ENCODE measurements at places on chromosomes 4 and X.

DNA sequence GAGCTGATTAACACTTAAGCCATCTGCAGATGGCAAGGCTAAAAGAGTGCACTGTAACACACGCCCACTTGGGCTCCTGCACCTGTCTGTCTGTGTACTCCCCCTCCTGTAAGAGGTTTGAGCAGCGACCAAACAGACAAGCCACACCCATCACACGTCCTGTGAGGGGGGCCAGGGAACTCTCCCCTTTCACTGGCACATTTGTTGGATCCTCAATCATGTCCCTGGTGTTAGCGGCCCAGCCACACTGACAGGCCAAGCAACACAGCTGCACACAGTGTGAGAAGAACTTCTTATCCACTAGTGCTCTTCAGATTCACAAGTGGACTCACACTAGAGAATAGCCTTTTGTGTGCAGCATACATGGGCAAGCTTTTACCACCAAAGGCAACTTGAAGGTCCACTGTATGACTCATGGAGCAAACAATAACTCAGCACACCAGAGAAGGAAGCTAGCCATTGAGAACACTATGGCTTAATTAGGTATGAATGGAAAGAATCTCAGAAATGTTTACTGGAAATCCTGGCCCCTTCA, 29.1 kb upstream of the UTP14A start:
- no peak for DNase-seq

DNA sequence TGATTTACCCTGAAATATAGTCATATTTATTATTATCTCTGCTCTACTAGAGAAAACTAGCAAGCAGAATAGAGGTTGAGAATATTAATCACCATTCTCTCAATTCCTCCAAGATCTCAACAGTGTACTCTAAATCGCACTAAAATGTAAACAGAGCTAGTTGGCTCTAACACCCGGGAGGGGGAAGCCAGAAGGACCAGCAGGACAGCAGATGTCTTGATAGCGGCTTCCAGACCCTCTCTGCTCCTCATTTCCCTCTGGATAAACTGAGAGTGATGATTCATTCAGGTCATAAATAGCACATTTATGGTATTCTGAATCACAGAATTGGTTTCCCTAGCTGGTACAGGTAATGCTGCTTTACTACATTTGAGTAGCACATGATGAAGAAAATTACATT, 82.5 kb downstream of the TBC1D9 start:
- DNase-seq: peak; percentile 56

DNA sequence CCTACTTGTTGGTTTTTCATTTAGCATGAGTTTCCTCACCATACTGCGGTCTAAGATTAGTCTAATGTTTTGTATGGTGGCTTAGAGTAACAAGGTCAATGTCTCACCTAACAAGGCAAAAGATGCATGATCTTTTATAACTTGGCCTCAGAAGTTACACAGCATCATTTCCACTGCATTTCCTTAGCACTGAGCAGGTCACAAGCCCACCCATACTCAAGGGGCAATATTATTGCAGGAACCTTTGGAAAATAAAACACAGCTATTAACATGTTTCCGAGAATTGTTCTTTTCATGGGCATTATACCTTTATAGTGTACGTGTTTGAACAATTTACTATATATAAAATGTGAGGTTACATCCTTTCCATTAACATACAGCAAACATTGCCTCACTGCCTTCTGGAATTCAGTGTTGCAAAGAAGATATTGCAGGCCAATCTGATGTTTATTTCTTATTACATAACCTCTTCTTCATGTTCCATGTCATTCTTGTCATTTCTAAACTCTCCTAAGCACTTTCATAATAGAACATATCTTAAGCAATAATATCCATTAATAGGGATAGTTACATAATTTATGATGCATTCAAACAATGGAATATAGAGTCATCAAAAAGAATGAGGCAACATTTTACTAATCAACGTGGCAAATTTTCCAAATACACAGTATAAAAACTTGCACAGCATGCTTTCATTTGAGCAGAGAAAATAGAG, 153.8 kb downstream of the AREG start:
- no peak for DNase-seq

DNA sequence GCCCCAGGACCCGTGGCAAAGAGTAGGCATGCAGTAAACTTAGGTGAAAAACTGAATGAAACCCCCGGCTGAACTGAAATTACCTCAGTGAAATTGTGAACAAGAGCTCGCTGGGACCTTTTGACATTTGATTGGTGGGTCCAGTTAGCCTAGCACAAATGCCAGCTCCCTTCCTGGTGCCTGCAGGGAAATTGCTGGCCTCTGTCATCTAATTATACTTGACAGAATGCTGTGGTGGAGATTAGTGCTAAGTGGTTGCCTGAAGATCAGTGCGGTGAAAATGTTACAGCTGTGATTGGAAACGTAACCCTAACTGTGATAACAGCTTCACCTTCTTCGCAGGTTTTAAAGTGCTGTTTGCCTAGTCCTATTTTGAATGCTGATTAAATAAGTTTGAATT, 43.0 kb downstream of the ADD1 start:
- DNase-seq: no peak

GRCh38 chr4:104519588-104519987, 24.9 kb upstream of the CXXC4 start:
- no peak for DNase-seq

DNA sequence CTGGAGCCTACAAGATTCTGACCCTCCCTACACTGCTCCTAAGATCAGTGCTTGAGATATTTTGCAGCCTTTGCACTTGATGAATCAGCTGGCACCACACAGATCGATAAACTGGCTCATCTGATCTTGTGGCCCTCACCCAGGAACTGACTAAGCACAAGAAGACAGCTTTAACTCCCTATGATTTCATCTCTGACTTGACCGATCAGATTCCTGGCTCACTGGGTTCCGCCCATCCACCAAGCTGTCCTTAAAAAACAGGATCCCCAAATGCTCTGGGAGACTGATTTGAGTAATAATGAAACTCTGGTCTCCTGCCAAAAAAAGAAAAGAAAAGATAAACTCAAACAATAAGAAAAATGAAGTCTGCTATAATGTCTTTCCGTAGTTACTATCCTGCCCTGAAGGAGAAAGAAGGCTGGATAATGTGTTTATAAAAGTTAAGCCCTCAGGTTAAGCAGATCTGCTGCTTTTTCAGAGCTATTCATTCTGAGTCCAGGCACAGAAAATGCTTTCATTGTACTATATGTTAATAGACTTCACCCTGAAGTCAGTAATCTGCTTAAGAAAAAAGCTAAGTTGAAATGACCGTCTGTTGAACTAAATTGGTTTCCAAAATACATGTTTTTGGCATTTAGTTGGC, 795.2 kb downstream of the TRIML1 start:
- DNase-seq: peak; percentile 51

- no peak for DNase-seq
Measured at GRCh38 chr4:8119877-8120276, 38.7 kb downstream of the ABLIM2 start.

DNA sequence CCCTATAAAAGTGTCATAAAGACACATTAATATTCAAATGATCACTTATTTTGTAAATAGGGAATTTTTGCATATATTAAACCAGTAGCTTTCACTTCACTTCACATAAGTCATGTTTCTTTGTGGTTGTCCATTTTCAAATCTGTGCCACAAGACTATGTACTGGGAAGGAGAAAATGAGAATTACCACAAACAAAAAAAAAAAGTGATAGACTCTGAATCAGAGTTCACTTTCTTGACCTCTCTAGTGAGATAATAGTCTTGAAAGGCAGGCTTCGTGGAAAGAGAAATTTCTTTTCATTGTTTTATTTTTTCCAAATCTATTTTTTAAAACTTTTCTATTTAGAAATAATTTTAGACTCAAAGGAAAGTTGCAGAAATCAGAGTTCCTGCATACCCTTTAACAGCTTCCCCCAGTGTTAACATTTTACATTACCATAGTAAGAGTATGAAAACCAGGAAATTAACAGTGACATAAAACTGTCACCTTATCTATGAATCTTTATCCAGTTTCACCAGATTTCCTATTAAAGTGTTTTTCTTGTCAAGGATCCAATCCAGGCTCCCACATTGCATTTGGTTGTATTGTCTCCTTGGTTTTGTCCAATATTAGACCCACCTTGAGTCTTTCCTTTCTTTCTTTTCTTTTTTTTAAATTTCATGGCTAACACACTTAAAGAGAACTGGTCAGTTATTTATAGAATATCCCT, 215.4 kb upstream of the PGRMC2 start:
- no peak for DNase-seq

DNA sequence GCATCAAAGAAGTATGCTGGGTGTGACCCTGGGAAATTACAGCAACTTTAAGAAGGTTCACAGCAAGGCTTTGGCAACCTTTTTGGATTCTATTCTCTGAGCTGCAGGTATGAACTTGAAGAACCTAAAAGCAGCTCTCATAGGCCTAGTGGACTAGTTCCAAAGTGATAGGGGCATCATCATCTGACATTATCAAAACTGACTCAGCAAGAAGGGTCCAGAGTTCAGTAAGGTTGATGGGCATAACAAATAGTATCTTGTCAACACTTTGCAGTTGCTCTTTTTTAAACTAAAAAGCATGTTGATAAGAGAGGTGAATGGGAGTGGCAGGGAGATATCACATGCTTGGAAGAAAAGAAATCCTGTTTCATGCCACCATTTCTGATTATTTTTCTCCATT, 249.3 kb downstream of the ZNF674 start:
- no peak for DNase-seq

DNA sequence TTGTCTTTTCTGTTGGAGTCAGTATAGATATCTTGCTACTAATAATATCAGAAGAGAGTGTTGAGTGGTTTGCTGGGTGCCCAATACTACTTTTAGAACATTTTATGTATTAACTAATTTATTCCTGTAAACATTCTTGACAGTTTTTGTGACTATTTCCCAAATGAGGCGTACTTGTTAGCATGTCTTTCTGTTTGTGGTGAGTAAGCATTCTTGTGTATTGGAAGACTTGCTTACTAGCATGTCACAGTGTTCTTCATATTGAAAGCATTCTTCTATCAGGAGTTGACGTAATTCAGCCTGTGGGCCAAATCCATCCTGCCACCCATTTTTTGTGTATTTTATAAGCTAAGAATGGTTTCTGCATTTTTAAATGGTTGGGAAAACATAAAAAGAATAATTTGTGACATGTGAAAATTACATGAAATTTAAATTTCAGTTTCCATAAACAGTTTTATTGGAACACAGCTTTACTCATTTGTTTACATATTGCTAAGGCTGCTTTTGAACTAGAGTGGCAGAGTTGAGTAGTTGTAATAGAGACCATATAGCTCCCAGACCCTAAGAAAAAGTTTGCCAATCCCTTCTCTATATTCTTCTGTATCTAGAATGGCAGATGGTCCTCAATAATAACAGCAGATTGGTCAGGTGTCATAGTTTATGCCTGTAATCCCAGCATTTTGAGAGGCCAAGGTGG, 20.4 kb downstream of the REPS2 start:
- DNase-seq: no peak

- no peak for DNase-seq
Measured at GRCh38 chr4:177405508-177405907, 36.7 kb downstream of the AGA start.

DNA sequence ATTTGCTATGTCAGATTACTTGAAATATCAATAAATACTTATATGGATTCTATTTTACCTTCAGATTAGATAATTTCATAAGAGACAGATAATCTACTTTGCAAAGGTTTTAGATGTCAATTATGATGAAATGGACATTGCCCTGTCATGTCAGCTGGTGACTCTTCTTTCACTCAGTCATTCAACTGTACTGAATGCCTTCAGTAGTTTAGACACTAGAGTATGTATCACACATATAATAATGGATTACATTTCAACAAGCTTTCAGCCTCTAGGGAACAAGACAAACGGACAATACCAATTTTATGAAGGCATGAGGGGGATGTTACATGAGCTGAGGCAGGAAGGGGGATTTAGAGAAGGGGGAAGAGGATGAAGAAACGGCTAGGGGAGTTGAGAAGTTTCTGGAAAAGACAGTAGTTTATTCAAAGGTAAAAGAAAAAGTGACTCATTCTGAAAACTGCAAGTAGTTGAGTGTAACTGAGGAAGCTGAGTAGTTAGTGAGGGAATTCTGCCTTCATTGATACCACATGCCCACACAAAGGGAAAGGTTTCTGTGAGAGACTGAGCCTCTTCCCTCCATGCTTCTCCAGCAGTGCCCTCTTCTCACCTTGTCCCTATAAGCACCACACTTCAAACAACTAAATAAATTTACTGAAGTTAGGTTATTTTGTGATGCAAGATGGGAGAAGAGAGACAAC, 25.7 kb downstream of the SLC9B2 start:
- no peak for DNase-seq

DNA sequence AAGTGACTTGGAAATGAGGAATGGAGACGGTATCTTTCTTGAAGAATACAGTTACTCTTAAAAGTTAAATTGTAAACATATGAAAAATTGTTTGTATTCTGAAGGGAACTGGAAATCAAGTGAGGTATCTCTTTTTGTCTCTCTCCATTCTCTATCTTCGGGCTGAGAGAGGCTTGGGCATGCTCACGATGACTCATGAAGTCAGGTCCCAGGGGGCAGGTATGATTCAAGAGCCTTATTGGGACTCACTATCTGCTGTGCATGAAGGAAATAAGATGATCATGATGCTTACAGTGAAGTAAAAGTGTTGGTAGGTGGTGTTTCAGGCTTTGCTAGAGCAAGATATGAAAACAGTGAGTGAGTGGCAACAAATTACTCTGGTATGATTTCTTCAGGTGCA, 200.4 kb upstream of the PITX2 start:
- no peak for DNase-seq

GRCh38 chr4:7458477-7458876, 23.7 kb upstream of the PSAPL1 start:
- DNase-seq: no peak

- DNase-seq: no peak
Measured at GRCh38 chr4:94582517-94582916, 130.8 kb downstream of the PDLIM5 start.

- no peak for DNase-seq
Measured at GRCh38 chr4:115113506-115114106, at the start of gene NDST4. Gene NDST4 (minus strand): TSS chr4:115113620. CDS start chr4:115077036, 36,584 bp downstream.

DNA sequence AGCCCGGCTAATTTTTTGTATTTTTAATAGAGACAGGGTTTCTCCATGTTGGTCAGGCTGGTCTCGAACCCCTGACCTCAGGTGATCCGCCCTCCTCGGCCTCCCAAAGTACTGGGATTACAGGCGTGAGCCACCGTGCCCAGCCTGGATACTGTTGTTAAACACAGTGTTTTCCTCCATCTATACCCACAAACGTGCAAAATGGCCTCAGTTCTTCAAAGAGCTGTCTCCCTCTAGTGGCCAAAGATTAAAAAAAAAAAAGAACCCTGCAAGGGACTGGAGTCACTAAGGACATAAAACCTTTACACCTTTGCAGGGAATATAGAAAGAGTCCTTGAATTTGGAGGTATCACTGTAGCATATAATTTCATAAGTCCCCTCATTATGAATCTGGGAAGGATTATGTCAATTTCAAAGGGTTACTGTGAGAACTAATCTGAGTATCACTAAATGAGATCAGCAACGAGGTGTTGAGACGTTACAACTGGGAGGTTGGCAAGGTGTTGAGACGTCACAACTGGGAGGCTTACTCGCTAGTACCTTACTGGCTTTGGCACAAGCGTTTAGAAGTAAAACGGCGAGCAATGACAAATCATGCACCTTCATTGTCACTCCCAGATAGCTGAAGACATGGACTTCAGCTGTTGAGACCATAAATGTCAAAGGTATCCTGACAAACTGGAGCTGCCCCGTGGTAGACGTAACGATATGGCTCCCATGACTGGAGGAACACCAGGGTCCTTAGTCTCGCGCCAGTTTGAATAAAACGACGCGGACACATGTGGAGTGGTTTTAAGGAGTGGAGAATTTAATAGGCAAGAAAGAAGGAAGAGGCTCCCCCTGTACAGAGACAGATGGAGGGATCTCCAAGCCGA, 33.4 kb upstream of the ENPP6 start:
- peak; percentile 6 for DNase-seq

- no peak for DNase-seq
Measured at GRCh38 chr4:37889849-37890800, 759 bp upstream of the TBC1D1 start.
